ENCODE measurements at places on chromosomes 5 and 9.

DNA sequence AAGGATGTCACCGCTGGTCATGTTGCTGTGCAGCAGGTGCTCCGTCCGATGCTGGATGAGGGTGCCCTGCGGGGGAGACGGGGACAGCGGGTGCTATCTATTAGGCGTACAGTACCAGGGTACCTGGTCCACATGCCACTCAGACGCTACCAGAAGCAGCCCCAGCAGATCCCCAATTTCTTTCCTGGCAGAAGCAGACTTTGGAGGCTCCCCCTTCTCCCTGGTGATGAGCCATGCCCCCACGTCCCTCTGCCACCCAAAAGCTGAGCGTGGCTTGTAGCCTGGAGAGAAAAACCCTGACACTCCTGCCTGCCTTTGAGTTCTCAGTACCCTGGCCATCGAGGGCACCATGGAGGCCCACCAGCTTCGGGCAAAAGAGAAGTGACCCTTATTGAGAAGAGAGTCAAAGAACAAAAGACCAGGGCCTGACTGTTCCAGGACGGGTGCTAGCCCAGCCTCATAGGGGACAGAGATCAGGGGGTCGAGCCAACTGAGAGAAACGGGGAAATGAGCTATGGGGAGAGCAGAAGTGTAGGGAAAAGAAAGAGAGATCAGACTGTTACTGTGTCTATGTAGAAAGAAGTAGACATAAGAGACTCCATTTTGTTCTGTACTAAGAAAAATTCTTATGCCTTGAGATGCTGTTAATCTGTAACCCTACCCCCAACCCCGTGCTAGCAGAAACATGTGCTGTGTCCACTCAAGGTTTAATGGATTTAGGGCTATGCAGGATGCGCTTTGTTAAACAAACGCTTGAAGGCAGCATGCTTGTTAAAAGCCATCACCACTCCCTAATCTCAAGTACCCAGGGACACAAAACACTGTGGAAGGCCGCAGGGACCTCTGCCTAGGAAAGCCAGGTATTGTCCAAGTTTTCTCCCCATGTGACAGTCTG lies 62.0 kb upstream of the ZNF354B start:
- no peak for DNase-seq

DNA sequence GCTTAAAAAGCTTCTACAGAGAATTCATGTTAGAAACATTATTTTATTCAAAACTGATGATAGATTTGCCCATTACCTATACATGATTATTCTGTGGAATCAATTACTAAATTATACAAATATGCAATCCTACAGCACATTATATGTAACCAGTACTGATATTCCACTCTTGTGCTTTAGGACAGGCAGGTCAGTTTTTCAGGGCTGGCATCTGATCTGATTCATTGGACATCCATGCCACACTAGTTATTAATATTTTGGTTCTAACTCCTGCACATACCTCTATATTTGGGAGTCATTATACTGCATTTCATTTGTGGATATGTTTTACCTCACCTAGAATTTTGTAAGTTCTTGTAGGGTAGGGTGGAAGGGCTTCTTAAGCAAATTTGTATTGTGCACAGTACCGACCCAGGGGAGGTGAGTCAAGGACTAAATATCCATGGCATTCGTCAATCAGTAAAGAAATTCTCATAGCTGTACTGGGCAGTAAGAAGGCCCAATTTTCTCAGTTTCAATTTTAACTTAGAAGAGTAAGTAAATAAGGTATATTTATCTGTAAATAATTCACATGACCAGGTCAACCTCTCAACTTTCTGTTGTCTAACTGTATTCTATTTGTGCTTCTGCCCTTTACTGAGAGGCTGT lies 33.5 kb downstream of the ELOVL7 start:
- no peak for DNase-seq

DNA sequence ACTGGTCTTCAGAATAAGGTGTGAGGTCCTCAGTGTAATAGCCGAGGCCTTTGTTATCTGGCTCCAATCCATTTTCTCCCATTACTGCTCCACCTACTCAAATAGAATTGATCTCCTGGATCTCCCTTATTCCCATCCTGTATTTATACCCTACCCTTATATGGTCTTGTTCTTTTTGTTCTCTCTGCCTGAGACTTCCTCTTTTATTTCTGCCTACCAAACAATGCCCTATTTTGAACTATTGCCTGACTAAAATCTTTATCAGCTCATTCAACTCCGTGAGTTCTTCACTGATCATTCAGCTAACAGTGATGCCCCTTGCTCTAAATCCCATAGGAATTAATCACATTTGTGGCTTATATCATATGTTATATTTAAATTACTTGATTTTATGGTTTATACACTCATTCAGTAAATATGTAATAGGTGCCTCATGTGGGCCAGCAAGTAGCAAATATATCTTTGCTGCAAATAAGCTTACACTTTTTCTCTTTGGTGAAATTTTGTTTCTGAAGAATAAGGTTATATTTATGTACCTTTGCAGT lies 417.5 kb upstream of the MEF2C start:
- no peak for DNase-seq

DNA sequence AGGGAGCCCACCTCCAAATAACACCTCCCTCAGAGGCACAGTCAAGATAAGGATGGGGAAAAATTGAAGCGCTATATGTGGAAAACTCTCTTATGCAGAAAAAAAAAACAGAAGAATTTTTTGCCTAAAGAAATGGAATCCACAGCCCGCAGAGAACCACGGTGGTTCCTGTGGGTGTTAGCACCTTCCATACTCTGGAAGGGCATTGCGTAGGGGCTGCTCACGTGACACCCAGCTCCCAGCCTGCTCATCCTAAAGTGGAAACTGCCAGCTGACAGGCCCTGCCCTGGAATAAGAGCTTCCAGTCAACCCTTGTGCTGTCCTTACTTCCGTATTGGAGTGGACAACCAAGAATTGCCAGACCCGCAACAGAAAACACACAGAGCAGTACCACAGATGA lies 142.5 kb downstream of the FSTL4 start:
- no peak for DNase-seq

DNA sequence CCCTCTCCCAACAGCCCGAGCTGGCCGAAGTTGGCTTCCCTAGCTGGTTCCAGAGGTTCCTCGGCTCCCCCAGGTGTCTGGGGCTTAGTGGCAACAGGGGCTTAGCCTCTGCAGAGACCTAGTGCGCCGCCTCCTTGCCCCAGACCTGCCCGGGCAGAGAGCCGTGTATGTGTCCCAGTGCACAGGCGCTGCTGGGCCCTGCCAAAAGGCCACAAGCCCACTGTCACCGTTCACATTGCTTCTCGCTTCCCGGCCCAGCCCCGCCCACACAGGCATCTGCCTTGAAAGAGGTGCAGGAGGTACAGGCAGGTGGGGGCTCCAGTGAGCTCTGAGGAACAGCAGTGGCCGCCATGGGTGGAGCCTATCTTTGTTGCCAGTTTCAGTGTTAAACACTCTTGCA lies 2.5 kb upstream of the CACFD1 start:
- DNase-seq = no peak

DNA sequence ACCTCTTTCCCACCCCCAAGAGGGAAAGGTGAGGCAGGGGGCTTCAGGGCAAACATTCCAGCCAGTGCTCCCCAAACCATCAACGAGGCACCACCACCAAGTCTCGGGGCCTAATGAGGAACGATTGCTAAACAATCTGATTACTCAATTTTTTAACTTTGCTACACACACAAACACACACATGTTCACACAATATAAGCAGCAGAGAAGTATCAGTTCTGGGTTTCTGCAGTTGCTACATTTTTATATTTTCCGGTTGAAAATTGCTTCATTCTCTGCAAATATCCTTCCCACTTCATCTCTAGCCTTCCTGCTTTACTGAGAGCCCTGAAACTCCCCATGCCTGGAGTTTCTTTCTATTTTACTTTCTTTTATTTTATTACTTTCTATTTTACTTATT lies 60.2 kb downstream of the FEM1C start:
- no peak for DNase-seq

DNA sequence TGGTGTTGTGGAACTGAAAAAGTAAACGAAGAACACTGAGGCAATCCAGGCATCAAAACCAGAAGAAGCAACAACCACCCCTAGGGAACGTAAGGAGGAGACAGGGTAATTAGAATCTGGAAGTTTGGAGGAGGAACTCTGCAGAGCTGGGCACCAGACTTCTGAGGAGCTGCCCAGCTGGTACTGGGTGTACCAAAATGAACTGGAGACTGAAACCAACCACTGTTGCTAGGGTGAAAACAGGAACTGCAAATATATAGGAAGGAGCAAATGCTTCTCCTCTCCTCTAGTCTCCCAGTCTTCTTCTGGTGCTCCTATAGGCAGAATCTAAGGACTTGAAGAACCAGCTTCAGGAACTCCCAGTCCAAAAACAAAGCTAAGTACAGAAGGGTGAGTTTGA lies 189.8 kb downstream of the ELAVL2 start:
- DNase-seq = no peak

DNA sequence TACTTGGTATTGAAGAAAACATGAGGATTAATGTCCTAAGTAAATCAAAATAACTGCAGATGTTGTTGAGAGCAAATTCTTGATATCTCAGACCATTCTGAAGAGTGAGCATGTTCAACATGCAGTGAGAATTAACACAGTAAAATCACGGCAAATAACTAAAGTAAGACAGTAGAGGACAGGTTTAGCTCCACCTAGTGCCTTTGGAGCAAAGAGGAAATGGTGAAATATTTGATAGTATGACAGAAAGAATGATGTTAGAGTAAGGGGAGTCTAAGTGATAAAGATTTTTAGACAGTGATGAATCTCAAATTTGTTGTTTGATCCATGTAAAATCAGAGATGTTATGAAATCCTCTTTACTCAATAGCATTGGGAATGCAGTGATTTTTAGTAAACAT lies 424.2 kb downstream of the TMEM161B start:
- no peak for DNase-seq

DNA sequence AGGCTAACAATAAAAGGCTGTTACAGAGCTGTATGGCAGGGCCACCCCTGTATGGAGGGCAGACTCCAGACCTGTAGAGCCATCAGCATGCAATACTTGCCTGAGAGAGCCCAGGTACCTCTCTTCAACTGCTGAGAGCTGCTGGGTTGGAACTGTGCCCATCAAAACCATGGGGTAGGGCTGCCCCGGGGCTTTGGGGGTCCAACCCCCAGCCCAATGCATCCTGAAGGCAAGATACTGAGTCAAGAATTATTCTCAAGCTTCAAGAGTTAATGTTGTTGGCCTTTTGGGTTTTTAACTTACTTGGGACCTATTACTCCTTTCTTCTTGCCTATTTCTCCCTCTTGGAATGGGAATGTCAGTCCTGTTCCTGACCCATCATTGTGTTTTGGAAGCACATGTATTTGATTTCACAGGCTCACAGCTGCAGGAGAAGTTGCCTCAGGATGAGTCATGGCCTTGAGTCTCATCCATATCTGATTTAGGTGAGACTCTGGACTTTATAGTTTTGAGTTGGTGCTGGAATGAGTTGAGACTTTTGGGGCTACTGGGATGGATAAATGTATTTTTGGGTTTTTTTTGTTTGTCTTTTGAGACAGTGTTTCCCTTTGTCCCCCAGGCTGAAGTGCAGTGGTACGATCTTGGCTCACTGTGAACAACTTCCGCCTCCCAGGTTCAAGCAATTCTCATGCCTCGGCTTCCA lies 21.0 kb upstream of the CDK7 start:
- DNase-seq = no peak
